ENCODE measurements at places on chromosomes 16 and 17.

DNA sequence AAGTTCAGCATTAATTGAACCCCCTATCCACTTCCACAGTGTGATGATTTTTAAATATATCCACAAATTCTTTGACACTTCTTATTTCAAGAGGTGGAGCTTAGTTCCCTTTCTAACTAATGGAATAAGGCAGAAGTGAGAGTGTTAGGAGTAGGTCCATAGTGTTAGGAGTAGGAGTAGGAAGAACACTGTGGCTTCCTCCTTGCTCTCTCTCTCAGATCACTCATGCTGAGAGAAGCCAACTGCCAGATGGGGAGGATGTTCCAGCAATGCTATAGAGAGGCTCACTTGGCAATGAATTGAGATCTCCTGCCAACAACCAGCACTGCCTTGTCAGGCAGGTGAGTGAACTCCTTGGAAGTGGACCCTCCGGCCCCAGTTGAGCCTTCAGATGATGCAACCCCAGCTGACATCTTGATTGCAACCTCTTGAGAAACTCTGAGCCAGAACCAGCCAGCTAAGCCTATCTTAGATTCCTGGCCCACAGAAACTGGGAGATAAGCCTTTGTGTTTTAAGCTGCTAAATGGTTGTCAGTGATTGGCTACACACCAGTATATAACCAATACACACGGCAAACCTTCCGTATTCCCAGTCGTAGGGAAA lies 44.3 kb downstream of the SPECC1 start:
- DNase-seq: no peak

GRCh38 chr17:3639981-3640596 lies 3.5 kb downstream of the CTNS start:
- no peak for DNase-seq

DNA sequence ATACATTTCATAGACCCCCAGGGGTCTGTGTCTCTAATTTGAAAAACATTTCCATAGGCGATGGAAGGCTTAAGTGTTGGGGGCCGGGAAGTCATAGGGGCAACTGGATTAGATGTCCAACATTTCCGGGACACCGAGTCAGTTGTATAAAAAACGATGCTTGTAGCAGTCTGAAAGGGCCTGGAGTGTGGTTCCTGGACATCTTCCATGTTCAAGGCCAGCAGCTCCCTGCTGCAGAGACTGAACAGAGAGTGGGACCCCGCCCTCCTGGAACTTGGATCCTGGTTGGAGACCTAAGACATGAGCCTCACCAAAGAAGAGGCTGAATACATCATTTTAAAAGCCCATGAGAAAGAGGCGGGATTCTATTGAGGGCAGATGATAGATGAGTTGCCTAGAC lies 82.0 kb upstream of the ZNF423 start:
- DNase-seq: no peak

DNA sequence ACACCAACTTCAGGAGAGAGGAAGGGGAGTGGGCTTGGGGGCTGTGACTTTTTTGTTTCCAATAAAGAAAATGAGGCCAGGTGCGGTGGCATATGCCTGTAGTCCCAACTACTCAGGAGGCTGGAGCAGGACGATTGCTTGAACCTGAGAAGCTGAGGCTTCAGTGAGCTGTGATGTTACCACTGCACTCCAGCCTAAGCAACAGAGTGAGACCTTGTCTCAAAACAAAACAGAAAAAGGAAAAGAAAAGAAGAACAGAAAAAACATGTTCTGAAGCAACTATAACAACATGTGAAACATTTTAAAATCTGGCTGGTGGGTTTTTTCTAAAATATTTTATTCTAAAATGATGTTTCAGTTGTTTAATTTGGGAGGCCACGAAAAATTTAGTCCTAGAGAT lies 554.0 kb upstream of the ZFHX3 start:
- DNase-seq: no peak

- no peak for DNase-seq
Measured at GRCh38 chr16:61654962-61655361, 381.3 kb downstream of the CDH8 start.

- DNase-seq: no peak
Measured at GRCh38 chr17:16486373-16487250, 5.4 kb downstream of the LRRC75A start.

DNA sequence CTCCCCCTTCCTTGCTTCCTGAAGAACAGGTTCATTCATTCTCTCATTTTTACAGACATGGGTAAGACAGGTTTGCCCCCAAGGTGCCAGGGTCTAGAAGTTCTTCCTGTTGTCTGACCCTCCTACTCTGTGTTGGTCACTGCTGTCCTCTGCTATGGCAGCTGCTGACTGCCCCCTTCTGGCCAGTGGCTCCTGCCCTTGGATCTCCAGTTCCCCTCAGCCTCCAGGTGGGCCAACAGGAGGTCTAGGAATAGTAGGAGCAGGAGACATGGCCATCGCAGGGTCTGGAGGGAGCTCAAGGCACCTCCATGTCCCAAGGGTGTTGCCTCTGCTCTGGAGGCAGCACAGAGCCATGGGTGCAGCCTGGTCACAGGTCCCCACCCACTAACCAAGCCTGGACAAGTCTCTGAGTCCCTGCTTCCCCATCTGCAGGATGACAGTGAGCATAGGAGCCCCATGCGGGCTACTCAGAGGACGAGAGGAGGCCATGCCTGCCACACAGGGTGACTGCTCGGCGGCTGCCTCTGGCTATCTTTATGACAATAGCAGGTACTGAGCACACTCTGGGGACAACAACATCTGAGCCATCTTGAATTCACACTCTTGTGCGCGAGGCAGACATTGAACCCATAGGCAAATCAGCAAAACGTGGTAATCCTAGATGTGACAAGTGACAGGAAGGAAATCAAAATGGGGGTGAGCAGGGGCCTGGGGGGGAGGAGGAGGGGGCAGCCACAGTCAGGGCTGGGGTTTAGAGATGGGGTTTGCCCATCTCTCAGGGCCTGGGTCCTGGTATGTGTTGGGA lies 27.0 kb upstream of the NXPH3 start:
- no peak for DNase-seq

- no peak for DNase-seq
Measured at GRCh38 chr16:31228206-31228605, 11.3 kb upstream of the PYDC1 start.

DNA sequence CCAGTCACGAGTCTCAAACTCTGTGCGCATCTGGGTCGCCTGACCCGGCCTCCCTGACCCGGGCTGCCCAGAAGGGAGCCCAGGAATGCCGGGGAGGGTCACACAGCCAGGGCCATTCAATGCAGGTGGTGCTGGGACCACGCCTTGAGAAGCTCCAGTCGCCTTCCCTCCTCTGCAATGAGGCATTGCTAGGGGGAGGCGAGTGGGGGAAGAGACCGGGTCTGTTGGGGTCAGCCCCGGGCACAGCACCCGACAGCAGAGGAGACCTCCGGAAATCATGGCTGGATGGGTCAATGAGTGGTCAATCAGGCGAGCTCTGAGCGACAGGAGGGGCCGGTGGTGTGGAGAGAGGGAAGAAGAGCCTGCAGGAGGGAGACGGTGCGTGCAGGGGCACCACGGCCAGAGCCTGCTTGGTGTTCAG lies 13.3 kb downstream of the JPH3 start:
- DNase-seq: no peak

DNA sequence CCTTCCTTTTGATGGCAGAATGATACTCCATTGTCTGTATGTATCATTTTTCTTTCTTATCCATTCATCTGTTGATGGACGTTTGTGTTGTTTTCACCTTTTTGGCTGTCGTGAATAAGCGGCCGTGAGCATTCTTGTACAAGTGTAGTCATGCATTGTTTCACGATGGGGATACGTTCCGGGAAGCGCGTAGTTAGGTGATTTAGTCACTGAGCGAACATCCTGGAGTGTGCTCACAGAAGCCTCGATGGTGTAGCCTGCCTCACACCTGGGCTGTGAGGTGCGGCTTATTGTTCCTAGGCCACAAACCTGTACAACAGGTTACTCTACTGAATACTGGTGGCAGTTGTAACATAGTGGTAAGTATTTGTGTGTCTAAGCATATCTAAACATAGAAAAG lies 136.5 kb downstream of the CMIP start:
- DNase-seq: no peak

- DNase-seq: no peak
Measured at GRCh38 chr16:63618896-63619485, 1502.9 kb downstream of the CDH11 start.

- no peak for DNase-seq
Measured at GRCh38 chr16:79463841-79464240, 136.7 kb downstream of the MAF start.

DNA sequence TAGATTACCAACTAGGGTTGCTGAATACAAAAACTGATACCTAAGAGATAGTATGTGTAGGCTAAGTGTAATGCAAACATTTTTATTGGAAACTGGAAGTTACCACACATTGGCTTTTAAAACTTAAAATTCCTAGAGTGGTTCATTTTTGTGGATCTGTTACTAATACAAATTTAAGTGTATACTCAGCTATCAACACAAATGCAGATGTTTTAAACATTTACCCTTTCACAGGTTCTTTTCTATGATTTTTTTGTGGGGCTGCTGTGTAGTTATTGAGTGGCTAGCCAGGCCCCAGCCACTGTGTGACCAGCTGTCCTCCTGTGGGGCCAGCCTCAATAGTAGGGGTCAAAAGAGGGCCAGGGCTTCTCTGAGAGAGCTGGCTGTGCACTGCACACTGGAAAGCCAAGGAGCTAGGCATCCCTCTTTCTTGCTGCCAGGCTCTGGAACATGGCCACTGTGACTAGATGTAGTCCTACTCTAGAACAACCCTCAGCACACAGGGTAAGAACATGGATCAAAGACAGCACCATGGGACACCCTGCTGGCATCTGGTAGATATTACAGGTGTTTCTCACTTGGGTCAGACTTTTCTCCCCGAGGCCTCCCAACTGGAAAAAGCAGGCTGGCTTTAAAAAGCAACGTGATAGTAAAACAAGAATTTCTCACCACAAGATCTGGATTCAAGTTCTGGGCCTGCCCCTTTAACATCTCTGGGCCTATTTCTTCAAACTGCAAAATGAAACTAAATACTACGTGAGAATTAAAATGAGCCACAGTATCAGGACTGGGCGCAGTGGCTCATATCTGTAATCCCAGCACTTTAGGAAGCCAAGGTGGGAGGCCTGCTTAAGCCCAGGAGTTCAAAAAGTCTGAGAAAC lies 7.3 kb upstream of the VEZF1 start:
- no peak for DNase-seq

GRCh38 chr17:56824503-56824902 lies 9.2 kb downstream of the C17orf67 start:
- no peak for DNase-seq

GRCh38 chr16:79571903-79572535 lies 28.5 kb downstream of the MAF start:
- no peak for DNase-seq

DNA sequence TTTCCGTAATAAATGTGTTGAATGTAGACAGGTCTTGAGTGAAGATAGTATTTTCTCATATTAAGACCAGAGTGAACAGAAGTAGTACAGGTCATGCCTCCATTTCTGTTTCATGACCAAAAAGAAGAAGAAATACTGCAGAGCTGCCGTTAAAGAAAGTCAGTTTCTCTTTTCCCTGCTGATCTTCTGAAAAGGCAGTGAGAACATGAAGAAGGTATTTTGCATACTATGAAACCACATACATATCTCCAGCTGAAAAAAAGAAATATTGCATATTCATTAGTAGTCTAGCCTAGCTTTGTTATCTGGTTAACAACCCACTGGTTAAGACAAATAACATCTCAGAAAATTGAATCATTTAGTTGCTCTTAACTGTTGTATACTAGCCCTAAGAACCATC lies 138.4 kb downstream of the PHKB start:
- DNase-seq: no peak

DNA sequence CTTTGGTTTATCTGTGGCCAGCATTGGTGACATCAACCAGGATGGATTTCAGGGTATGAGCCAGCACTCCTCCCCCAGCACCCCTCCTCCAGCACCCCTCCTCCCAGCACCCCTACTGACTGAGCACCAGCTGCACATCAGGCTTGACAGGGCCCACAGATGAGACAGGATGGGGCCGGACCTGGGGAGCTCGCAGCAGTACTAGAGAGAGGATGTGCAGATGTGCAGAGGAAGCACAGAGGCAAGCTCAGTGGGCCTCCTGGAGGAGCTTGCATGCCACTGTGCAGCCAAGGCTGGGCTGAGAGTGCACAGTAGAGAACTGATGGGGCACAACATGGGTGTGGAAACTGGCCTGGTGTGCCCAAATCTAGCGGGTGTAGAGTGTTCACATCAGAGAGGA lies 16.2 kb downstream of the ITGA3 start:
- DNase-seq: no peak

- DNase-seq: no peak
Measured at GRCh38 chr17:75476752-75477489, 20.5 kb downstream of the TMEM94 start.

- DNase-seq: no peak
Measured at GRCh38 chr16:31357324-31358109, 2.5 kb downstream of the ITGAX start.

DNA sequence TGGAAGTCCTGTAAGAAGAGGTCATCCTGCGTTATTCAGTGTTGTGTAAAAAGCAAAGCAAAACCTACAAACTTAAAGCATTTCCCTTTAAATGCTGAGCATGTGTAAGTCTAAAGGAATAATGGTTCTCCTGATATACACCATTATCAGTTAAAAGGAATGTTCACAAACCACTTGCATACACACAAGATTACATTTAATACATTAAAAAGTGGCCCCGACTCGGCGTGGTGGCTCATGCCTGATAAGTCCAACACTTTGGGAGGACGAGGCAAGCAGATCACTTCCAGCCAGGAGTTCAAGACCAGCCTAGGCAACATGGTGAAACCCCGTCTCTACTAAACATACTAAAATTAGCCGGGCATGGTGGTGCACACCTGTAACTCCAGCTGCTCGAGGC lies 30.5 kb downstream of the CPPED1 start:
- no peak for DNase-seq

DNA sequence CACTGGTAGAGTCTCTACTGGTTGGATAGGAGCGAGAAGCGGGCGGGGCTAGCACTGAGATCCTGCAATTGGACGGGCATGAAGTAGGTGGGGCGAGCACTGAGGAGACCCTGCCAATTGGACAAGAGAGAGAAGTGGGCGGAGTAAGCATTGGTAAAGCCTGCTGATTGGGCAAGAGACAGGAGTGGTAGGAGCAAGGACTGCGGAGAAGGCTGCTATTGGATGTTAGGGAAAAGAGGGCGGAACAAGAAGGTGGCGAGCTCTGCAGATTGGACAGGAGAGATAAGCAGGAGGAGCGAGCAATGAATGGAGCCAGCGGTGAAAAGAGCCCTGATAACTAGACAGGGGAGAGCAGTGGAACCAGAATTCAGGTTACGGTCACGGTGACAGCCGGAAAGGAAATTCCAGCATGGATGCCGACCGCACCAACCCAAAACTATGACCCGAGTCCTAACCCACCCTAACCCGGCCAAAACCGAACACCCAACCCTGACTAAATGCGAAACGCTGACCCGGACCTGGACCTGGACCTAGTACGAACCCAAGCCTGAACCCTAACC lies 4.8 kb downstream of the SCGB1C2 start:
- no peak for DNase-seq

- DNase-seq: no peak
Measured at GRCh38 chr16:57752581-57753447, 17.2 kb downstream of the KATNB1 start.

All from stimulated activated CD4-positive, alpha-beta T cell treated with anti-CD3 and anti-CD28 coated beads, Interleukin-12 subunit alpha, Interleukin-12 subunit beta, amount 100 ng/mL, for 24 hours (primary cell).